ENCODE measurements at places on chromosomes 4 and X.

- no peak for DNase-seq
Observed at GRCh38 chrX:138858951-138859350, 147.4 kb upstream of the FGF13 start.

- DNase-seq, result no peak
Observed at GRCh38 chr4:54657185-54657550, 589 bp upstream of the KIT start.

DNA sequence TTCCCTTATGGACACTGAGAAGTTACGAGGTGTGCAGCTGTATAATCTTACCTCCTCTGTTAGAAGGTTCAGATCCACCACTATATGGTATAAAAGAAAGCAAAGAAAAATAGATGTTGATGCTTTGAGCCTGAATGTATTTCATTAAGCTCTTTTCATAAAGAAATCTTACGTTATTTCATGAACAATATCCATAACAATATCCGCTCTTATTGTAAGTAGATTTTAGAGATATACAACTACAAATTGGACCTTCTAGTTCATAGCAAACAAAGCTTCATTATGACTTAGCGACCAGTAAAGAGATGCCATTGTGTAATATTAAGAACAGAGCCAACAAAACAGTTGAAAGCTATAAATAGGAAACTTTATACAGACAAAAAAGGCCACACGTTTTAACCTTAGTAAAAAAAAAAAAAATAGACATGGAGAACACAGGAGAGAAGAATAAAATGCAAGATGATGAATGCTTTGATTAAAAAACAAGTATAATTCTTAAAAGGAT lies 203.6 kb downstream of the PDGFC start:
- no peak for DNase-seq

- DNase-seq, result no peak
Observed at GRCh38 chrX:104172121-104172520, 5.9 kb downstream of the FAM199X start.

GRCh38 chr4:64824591-64824990 lies 415.3 kb upstream of the TECRL start:
- no peak for DNase-seq

- DNase-seq, result peak; percentile 61
Observed at GRCh38 chrX:84046403-84046984, 141.5 kb downstream of the RPS6KA6 start.

GRCh38 chrX:102767287-102767686 lies 46.7 kb downstream of the GPRASP3 start:
- DNase-seq, result no peak

DNA sequence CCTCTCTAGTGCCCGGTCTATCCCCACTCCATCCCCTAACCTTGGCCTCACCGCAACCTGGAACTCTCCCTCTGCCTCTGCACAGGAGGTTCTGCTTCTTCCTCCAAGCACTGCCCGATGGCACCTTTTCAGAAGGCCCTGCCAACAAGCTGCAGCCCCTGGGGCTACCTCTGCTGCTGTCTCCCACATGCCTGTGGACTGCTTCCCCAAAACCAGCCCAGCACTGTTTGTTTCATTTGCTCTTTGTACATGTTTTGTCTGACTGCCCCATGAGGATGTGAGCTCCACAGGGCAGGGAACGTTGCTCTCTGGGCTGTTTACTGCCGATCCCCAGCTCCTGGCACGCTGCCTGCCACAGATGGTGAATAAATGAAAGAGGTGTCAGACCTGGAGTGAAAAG lies 85.4 kb downstream of the INTS6L start:
- DNase-seq, result peak; percentile 24

DNA sequence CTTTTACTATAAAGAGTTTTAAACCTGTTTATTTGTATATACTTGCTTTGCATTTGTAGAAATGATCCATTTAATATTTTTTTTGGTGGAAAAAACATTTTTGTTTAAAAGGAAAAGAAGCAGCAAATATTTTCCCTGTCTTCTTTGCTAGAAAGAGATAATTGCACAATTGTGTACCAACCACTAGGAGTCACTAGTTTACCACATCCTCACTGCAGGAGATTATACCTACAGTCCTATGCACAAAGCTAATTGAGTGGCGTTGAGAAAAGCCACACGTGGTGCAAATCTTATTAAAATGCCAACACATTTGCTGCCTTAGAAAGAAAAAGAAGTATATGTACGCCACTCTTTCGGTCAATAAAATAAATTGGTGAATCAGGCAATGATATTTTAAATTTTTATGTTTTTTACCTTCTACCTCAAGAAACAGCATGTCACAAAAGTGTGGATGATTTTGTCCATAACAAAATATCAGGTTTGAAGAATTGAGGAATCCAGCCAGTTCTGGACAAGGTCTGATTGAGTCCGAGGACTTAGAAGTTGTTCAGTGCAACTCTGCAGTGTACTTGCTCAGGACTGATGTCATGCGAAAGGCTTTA lies 102.9 kb downstream of the GRXCR1 start:
- peak; percentile 19 for DNase-seq

DNA sequence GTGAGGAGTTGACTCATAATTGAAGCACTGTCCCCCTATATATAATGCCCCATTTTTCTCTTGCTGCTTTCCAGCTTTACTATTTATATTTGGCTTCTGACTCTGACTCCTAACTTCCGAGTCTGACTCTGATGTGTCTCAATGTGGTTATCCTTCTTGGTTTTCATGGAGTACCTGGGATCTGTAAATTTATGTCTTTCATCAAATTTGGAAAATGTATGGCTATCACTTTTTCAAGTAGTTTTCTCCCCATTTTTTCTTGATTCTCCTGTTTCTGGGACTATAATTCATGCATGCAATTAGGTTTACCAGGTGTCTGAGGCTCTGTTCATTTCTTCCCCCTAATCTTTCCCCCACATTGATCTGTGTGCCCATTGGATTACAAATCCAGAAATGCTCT lies 156.8 kb upstream of the SFRP2 start:
- DNase-seq, result no peak

GRCh38 chr4:79043138-79043537 lies 103.9 kb upstream of the PAQR3 start:
- no peak for DNase-seq

DNA sequence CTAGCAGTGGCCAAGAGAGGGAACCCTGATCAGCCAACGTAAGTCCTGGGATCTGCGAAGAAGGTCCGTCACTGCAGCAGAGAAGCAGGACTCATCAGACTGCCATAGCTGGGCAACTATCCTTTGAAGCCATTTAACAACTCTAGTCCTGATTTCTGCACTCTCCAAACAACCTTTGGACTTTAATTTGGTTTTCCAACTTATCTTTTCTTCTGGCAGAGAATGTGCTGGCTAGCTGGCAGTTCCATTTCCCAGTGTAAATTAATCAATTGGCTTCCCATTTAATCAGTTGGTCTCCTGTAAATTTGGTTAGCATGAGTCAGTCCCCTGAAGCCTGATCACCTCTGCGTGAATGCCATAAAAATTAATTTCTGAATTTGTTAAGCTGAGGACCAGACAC lies 153.7 kb upstream of the GPR101 start:
- no peak for DNase-seq

DNA sequence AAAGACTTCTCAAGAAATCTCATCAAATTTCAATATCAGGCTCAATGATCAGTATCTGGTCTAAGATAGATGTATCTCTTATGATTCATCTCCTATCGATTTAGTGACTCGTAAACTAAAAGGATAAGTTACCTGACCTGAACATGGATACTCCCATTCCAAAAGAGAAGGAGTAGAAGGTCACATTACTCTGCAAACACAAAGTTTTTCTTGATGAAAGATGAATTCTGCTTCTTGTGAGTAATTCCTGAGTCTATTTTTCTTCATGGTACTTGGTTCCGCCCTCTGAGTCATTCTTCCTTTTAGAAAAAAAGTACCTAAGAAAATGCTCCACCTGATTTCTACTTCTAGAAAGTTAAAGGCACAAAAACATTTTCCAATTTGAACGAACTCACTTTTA lies 223.1 kb upstream of the SLIT2 start:
- no peak for DNase-seq

- no peak for DNase-seq
Observed at GRCh38 chr4:38193236-38193863, 233.2 kb downstream of the PTTG2 start.

DNA sequence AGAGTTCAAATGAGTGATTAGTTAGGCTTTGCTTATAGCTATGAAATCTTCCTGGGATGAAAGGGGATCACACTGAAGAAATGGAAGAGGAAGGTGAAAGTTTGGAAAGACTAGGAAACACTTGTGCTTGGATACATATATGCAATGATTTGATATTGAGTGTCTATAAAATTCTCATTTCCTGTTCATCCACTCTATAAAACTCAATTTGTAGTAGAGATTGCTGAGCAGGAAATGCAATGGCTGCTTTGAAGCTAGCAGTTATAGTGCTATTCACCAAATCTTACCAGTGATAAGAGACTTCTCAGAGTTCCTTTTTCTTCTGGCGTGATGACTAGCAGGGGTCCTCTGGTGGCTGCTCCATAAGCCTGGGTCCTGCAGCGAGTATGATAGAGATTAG lies 128.1 kb upstream of the HPF1 start:
- DNase-seq, result no peak

DNA sequence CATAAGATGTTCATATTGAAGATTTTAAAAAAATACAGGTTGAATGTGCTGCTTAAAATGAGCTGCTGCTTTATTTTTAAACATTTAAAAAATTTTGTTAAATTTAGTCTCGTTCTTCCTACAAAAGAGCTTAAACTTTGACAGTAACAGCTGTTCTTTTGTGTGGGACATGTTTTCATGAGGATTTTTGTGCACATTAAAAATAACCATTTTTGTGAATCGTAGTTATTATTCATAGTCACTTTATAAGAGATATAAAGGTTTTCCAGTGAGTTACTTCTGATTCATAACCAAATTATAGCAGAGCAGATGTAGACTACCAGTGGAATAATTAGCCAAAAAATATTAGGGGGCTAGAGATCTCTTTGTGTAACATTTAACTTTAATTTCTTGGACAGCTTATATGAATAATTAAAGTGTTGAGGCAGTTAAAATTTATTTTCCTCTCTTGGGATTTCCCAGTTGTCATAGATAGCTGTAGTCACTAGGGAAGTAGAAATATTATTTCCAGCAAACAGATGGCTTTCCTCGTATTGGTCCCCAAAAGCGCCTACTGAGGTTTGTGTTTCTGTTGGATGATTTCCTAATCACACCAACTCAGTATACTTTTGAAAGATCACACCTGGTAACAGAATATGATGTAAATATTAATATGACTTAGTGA lies 24.2 kb downstream of the RBPJ start:
- no peak for DNase-seq
